ENCODE measurements at places on chromosomes 12 and 14.

GRCh38 chr12:42299392-42300308, 26.2 kb downstream of the ZCRB1 start:
- H3K36me3 ChIP-seq: no peaks in the 10 kb centered on the region
- no peak overlapping the region for H3K4me3 ChIP-seq
- no peaks in the 10 kb centered on the region for H3K27me3 ChIP-seq

DNA sequence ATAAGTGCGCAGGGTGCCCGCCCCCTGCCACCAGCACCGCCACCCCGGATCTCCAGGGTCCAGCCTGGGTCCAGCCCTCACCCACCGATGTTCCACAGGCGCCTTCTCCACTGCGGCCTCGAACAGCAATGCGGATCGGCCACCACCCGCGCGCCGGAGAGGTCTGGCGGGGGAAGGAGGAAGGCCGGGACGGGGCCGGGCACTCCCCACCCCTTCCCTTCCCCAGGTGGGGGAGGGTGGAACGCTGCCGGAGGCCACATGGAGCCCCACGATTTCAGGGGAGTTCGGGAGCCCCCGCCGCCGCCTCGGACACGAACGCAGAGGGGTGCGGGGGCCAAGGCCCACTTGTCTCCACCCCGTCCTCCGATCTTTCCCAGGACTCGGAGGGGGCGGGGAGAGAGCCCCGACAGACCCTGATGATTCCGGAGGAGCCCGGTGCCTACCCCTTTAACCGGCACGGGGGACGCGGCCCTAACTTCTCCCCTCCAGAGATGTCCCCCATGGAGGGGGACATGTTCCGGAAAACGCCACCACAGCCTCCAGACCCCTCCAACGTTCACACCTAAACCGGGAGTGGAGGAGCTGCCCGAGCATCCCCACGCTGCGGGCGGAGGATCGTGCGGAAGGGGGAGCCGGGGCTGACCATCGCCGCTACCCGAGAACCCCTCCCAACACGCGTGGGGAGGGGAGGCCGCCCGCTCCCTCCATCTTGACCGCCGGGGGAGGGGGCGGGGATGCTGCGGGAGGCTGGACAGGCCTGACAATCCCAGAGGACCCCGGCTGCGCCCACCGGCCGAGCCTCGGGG, 1.1 kb downstream of the ATXN2 start:
- no peaks in the 10 kb centered on the region for H3K27me3 ChIP-seq
- H3K36me3 ChIP-seq: no peaks in the 10 kb centered on the region
- H3K4me1 ChIP-seq: peaks cover 24% of the 10 kb centered on the region
- DNase-seq: peak; percentile 44
- peak overlapping the region; percentile 93 for H3K4me3 ChIP-seq

DNA sequence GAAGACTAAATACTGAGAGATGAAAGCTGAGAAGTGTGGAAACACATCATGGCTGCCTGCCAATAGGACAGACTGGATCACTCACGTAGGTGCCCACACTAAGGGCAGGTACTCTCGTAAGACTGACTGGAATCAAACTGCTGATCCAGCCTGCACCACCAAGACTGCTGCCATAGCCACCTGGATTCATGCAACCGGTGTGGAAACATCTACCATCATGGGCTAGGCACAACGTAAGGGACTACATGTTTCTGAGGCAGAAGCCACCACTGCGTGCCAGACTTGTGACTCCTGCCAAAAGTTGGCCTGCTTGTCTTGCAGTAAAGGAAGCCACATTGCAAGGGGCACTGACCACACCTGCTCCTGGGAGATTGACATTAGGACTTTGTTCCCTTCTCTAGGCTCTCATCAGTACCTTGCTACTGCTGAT, 3.8 kb downstream of the POMT2 start:
- H3K27ac ChIP-seq: no peak overlapping the region
- H3K36me3 ChIP-seq: no peaks in the 10 kb centered on the region
- no peak for DNase-seq
- no peak overlapping the region for H3K4me3 ChIP-seq
- H3K4me1 ChIP-seq: peaks cover 5% of the 10 kb centered on the region

- H3K27me3 ChIP-seq: no peaks in the 10 kb centered on the region
- H3K4me1 ChIP-seq: no peaks in the 10 kb centered on the region
- no peak overlapping the region for H3K27ac ChIP-seq
- DNase-seq: no peak
- no peak overlapping the region for H3K4me3 ChIP-seq
These were observed 16.8 kb upstream of the MGP start for GRCh38 chr12:14902465-14902864.

DNA sequence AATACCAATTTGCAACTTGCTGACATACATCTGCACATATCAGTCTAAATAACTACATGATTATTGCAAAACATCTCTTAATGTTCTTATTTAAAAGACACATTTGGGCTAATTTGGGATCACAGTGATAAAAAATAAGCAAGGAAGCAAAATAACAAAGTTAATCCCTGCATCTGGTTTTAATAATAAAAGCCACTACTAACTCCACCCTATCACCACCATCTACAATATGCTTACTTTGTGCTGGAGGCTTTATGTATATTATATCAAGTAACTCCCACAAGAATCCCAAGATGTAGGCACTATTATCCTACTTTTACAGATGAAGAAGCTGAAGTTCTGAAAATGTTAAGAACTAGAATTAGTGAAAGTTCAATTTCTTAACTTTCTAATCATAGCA, 45.7 kb downstream of the TAOK3 start:
- H3K27me3 ChIP-seq: no peaks in the 10 kb centered on the region
- H3K4me1 ChIP-seq: peaks cover 5% of the 10 kb centered on the region
- no peak overlapping the region for H3K4me3 ChIP-seq
- no peak for DNase-seq
